CD4-positive, alpha-beta T cell (primary cell): ENCODE measurements at places on chromosomes 5 and 9.

DNA sequence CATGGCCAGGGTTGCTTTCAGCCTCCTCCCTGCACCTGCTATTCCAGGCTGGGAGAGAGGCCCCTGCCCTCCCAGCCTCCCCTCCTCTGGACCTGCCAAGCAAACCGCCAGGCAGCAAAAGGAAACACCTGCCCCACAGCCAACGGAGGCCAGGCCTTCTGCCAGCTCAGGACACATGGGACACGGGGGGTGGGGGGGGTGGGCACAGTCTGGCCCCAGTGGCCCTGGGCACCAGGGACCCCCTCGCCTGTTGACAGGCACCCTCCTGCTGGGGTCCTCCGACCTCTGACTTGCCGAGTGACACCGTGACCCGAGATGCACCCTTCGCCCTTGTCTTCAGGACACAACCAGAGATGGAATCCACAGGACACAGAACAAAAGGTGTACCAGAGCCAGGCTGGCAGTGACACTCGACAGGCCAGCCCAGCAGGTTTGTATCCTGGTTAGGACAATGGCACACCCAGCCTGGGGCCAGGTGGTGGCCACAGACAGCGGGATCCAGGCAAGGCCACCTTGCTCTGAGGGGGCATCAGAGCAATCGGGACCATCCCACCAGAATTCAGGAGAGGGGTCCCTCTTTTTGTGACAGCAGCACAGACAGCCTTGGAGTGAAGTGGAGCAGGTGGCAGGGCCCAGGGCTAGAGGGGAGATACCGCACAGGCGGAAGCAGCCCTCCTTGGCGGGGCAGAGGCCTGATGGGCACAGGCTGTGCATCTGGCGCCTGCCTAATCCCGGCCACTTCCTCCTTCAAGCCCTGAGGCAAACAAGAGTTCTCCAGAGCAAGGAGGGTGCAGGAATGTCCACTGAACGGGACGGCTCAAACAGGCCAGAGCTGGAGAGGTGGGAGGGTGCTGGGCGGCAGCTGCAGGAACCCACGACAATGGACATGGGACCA is 1.3 kb upstream of the TMEM210 start:
- DNase-seq: no peak

GRCh38 chr5:6712142-6712576 is 1.1 kb upstream of the TENT4A start:
- peak; percentile 55 for DNase-seq

DNA sequence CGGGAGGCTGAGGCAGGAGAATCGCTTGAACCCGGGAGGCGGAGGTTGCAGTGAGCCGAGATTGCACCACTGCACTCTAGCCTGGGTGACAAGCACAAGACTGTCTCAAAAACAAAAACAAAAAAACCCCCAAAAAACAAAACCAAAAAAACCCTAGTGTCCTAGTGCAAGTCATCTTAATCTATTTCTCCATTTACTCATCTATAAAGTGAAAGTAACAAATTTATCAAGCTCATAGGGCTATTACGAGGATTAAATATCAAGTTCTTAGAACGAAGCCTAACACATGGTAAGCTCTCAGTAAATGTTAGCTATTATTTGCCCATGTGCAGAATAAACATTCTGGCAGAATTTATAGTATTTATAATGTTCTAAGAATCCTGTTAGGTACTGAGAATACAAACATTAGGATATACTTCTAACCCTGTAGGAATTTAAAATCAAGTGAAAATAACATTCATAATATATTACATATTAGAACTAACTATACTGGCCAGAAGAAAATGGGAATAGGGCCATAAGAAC is 45.0 kb downstream of the GOLPH3 start:
- no peak for DNase-seq

DNA sequence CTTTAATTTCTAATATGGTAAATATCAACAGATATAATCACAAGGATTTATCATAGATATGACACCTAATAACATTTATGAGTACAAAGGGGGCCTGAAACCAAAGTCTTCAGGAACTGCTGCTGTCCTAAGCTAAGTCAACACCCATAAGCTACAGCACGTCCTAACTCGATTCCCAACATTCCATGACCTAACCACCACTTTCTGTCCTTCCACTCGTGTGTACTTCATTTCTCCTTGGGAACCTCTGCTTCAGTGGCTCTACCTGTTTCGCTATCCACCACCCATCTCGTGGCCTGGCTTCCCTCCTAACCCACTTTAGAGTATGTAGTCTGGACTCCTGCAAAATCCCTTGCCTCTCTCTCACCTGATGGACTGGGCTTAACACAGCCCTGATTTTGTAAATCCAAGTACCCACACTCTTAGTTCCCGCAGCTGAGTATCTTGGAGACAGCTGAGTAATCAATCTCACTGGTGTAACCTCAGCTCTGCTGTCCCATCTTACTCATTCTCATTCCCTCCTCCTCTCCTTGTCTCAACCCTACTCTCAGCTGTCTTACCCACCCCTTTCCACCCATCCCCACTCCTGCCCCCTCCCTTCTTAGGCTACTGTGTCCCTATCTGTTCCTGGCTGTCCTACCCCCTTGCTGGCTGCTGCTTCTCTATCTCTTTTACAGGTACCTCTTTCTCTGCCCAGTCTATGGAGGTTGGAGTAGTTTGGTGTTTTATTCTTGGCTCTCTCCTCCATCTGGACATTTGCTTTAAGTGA is 101.8 kb downstream of the MAST4 start:
- DNase-seq: no peak

DNA sequence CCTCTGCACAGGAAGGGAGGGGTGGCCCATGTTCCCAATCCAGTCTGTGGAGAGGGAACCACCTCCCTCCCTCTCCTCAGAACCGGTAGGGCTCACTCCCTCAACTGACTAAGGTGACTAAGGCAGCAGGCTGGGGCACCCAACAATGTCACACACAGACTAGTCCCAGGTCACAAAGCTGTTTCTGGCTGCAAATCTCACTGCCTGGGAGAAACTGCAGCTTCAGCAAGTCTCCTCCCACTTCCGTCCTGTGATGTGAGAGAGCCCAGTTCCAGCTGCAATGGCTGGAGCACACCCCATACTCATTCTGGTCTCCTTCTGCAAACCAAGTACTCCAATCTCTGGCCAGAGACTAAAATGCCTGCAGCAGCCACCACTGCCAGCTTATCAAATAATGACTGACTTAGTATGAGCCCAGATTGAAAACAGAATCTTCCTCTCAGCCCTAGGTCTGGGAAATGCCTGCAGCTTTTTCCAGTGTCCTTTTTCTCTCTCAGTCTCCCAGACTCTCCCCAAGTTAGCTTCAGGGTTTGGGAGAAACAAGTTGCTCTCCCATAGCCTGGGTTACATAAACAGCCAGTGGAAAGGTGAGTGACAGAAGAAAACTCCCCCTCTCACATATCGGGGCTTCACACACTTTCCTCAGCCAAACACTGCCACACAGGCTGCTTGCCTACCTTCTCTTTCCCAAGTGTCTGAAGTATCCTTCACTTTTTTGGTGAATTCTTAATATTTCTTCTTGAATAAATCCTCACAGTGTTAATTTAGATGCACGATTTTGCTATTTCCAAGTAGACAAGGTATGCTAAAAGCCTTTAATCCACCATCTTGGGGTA is 247.4 kb upstream of the RASA1 start:
- peak; percentile 12 for DNase-seq

DNA sequence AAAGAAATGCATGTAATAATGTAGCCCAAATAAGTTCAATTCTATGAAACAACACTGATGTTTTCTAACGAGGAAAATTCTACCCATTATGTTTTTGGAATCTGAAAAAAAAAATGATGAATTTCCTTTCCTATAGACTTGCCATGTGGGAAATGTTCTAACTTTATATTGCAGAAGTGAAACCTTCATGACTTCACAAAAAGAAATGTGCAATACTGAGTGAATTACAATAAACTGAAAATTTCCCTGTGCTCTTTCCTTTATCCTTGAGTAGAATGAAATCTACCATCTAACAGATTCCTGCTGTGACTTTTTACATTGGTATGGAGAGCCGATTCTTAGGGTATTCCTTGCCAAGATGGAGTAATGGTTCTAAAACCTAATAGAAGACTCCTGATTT is 1622.5 kb downstream of the MAT2B start:
- DNase-seq: peak; percentile 7

DNA sequence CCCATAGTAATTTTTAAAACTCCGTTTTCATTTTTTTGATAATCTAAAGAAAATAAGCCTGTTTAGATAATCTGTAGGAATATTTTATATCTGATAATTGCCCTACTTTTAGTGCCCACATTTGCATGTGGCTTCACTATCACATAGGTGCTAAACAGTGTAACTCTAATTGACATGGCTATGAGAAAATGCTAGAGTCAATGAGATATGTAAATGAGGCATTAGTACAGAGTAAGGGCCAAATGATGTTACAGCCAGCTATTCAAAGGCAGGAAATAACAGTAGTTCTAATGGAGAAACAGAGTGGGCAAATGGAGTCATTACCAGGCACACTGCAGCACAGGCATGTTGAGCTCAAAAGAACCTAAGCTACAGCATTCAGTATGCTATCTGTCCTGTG is 37.3 kb upstream of the GCNT4 start:
- no peak for DNase-seq

DNA sequence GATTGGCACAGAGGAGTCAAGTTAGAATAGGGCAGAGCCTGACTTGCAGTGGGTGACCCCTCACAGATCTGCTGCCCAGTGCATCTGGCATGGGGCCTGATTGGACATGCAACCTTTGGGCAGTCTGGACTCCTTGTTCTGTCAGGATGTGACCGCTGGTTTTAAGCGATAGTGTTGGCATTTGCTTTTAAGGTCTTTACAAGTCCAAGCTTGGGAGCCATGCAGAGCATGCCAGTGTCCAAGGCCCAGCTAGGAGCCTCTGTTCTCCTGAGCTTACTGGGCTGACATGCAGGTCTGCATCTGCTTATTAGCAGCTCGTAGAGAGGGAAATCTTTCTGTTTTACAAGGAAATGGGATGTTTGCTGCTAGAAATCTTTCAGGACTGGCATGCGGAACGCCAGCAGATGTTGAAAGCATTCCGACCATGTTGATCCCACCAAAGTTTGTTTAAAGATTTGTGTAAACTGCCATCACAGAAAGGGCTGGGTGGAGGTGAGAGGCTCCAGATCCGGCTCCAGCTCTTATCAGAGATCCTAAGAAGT is 27.5 kb downstream of the GADD45G start:
- DNase-seq: no peak

GRCh38 chr5:39083968-39084367 is 9.8 kb upstream of the RICTOR start:
- DNase-seq: no peak

DNA sequence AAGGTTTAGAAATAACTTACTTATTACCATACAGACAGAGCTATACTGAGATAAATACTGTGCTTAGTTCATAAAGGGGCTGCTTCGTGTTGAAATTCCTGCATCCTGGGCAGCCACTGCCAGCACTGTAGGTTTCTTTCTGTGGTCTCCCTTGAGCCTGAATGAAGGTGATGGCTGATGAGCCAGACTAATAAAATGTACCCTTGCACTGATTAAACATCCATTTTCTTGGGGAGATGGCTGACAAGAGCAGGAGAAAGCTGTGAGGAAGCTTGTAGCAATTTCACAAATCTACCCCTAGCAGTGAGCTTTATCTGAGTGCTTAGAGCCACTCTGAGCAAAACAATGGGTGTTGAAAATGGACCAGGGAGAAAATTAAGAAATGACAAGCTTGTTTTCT is 23.3 kb upstream of the ZSWIM6 start:
- DNase-seq: no peak

- no peak for DNase-seq
Observed at GRCh38 chr9:15191378-15191777, 115.6 kb downstream of the TTC39B start.

DNA sequence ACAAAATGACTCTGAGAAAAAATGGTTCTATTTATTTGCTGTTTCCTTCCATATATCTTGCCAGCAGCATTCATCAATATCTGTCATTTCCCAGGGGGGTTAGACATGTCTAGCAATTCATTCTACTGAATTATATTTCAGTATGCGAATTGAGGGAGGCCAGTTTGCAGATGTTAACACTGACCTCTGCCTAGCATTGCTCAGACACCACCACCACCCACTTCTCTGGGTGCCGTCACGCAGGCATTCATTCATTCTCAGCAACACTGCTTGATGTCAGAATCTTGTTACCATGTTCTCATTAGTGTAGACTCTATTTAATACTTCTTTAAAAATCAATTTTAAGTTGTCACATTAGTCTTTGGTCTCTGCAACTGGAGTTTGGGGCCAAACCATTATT is 181.7 kb downstream of the MAST4 start:
- DNase-seq: no peak

DNA sequence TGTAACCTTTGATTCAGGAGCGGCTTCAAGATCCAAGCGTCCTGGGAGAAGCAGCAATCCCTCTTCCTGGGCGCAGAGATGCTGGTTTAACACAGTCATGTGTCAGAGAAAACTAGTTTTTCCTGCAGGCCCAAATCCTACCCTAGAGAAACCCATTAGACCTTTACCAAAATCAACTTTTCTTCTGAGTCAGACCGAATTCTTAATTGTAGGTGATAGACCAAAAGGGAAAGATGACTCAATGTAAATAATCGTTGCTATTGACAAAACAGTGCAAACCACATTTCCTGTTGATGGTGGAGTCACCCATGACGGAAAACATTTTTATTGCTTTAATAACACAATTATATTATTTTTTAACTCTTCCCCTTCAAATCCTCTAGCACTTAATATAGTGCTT is 40.1 kb downstream of the SLC1A1 start:
- peak; percentile 43 for DNase-seq

DNA sequence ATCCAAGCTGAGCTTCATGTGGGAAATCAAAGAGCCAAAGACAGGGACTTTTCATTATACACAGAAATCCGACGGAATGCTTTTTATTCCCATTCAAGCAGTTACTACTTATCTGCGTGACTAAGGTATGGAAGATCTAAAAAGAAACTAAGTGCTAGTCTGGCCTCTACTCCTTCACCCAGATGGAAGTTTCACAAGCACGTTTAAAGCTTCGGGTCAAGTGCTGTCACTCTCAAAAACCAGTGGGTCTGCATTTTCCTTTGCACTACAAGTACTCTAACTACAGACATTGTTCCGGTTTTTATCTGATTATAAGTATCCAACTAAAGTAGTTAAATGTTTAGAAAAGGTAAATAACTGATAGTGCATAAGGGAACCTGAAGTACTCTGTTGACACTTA is 13.7 kb upstream of the MTAP start:
- DNase-seq: no peak

DNA sequence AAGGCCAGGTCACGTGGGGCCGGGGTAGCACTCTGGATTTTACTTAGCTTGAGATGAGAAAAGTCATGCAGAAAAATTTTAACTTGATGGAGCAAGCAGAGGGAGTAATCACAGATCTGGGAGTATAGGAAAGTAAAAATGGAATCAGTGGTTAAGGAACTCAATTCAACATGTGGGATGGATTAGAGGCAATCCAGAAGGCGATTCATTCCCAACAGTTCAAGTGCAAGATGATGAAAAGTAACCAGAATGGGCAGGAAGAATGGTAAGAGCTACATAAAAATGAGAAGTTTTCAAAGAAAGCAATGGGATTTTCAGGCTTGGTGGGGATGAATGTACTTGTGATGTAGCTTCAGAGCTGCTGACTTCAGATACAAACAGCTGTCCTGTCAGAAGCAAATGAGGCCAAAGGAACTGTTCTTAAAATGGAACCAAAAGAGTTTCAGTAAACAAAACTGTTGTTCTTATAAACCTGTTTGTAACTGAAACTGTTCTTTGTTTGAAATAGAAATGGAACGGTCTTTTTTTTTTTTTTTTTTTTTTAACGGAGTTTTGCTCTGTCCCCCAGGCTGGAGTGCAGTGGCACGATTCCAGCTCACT is 5.6 kb upstream of the SEC24A start:
- DNase-seq: no peak

- no peak for DNase-seq
Observed at GRCh38 chr9:108272349-108272899, 583.4 kb downstream of the ACTL7B start.
